ENCODE measurements at places on chromosomes 4 and X.

DNA sequence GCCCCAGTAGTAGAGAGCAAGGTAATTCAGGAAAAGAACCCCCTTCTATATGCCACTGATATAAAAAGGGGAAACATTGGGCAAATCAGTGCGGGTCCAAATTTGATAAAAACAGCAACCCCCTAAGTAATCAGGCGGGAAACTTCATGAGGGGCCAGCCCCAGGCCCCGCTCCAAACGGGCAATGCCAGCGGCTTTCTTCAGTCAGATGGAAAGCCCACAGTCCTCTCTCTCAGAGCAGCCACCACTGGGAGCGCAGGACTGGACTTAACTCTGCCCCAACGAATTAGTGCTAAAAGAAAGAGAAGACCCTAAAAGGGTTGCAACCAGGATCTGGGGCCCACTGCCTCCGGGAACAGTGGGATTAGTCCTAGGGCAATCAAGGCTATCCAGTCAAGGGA is 9.9 kb downstream of the MAGEA11 start:
- DNase-seq: no peak

DNA sequence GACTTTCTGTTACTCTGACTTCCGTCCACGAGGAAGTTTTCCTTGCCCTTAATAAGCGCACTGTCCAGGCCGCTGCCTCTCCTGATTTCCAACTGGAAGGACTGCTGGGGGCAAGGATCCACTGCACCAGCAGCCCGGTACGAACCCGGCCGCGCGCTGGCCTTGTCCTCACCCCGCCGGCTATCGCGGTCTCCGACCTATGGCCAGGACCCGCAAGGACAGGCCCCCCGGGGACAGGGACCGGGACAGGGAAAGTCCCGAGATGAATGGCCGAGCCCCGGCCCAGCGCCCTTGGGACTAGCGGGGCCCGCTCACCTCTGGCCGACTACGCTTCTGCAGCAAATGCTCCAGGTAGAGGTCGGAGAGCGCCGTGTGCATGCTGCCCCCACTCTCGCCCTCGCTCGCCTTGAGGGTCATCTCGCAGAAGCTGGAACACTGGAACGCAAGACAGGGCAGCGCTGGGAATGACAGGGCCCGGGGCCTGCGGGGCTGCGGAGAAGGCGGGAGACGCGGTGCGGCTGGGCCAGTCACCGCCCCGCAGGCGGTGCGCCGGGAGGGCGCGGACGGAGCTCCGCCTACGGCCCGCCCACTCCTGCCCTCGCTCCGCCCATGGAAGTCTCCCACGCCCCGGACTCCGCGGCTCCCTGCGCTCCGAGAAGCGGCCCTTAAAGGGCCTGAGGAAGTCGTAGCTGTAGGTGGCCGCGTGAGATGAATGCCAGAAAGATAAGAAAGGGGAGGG is at the start of gene MPP1:
Gene MPP1, minus strand, starts transcription at position 529 of the 739 bp plus-strand sequence. Its CDS starts 112 bp downstream, at position 417.
- peak; percentile 57 for DNase-seq

DNA sequence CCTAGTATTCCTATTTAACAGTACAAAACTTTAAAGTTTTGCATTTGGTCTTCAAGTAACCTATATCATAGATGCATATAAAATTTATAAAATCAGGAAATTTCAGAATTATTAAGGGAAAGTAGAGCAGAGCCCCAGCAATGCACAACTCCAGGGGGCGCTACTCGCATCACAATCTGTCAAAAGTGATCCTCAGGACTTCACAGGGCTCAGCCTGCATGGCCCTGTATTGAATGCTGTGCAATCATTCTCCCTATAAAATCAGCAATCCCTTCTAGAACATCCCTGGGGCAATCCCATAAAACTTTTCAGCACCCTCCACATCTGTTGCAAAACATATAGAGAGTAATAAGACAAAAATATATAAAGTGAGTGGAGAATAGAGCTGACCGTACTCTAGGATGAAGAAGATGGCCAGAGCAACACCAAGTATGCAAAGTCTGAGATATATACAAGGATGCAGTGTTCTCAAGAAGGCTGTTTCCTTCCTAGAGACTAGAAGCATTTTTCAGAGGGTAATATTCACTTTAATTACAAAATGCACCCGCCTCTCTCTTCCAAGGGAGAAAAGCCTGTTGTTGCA is 12.5 kb upstream of the PPARGC1A start:
- DNase-seq: no peak

- DNase-seq: no peak
Observed at GRCh38 chr4:183201331-183201730, 102.3 kb downstream of the WWC2 start.

- DNase-seq: no peak
Observed at GRCh38 chr4:38820329-38821061, 15.9 kb upstream of the TLR1 start.

DNA sequence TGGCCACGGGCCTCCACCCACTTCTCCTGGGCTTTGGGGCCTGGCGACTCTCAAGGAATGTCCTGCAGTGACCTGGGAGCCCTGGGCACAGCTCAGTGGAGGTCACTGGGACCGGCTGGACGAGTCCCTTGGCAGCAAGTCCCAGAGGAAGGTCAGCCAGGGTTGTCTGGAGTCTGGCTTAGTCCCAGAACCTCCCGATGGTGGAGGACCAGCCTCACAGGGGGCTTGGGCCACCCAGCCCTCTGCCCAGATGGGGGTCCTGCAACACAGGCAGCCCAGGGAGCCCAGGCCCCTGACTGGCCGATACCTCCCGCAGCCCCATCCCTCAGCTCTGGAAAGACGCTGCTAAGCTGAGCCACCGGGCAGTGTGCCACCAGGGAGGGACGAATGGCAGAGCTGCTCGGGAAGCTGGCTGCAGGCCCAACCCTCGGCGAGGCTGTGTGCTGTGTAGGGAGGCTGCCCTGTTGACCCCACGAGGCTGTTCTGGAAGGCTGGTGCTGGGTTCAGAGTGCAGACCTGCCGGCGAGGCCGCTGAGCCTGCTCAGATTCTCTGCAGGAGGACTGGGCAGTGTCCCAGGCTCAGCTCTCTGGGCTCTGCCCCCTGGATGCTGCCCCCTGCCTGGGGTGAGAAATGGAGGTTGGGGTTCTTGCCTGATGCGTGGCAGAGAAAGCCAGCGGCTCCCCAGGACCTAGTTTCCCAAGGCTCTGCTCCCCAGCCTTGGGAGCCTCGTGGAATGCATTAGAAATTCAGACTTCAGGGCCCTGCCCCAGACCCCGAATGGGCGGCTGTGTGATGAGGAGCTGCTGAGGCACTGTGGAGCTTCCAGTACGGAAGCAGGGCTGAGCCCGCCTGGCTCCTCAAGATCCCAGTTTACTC is 61.7 kb downstream of the ADRA2C start:
- DNase-seq: no peak

DNA sequence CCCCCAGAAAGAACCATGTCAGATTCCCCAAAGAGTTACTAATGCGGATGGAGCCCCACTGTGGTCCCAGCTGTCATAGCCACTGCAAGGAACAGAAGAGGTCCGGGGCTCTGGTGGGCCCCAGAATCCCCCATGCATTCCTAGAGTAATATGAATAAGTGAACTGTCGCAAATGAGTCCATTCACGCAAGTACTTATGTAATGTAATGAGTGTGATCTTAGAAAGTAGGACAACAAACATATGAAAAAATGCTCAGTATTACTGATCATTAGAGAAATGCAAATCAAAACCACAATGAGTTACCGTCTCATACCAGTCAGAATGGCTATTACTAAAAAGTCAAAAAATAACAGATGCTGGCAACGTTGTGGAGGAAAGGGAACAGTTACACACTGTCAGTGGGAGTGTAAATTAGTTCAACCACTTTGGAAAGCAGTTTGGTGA is 141.5 kb upstream of the RBPJ start:
- no peak for DNase-seq

DNA sequence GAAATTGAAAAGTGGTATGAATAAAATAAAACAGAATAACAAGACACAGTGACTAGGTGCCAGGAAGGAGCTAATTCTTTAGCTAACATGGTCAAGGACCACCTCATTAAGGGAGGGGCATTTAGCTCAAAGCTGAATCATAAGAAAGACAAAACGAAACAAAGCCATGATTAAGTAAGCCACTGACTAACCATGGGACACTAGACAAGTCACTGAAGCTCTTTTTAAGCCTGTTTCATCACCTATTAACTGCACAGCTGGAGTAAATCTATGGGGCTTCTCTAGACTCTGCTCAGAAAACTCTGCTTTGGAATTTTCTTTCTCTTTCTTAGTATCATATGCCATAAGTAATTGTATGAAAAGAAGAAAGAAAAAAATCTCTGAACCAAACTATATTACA is 49.8 kb upstream of the C1QTNF7 start:
- no peak for DNase-seq

DNA sequence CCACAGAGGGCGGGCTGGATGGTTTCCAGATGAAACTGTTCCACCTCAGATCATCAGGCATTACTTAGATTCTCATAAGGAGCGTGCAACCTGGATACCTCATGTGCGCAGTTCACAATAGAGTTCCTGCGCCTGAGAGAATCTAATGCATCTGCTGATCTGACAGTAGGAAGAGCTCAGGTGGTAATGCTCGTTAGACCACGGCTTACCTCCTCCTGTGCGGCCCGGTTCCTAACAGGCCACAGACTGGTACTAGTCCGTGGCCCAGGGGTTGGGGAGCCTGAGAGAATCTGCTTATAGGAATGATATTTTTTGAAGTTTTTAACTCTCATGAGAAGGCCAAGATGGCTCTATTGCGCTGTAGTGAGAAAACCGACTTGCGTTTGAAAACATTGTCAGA is 5.4 kb downstream of the NCAPG start:
- DNase-seq: no peak

DNA sequence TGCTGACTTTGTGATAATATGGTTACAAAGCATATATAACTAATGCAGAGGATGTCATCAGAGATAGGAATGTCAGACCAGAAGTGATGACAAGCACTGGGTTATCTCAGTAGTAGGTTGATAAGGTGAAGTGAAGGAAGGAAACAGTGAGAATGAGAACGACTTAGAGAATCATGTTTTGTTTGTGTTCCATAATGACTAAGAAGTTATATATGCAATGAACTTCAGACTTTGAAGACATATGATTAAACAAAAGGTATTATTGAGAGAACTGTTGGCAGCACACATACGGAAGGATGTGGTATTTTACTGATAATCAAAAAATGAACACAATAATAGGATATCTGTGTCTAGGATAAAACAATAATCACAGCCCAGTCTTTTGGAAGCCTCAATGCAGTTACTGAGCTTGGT is 18.3 kb upstream of the HHIP start:
- DNase-seq: no peak

- peak; percentile 9 for DNase-seq
Observed at GRCh38 chrX:39196192-39197102, 395.2 kb downstream of the MID1IP1 start.

DNA sequence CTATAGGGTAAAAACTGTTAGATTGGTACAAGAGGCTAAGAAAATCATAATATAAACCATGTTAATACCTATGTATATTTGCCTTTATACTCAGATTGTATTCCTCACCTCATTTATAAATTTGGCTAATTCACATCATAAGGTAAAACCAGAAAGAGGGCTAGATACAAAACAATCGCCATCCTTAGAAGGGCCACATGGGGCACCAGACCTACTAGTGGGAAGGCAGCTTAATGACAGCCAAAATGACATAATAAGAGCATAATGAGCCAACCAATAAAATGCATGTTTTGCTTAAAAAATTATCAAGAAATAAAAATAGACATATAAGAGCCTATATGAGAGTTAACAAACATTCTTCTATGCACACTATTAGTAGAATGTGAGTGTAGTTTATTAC is 107.3 kb upstream of the PRDX4 start:
- DNase-seq: no peak

GRCh38 chr4:38950159-38950558 is 82.0 kb downstream of the TMEM156 start:
- DNase-seq: no peak

GRCh38 chrX:136941396-136942337 is 61.1 kb upstream of the RBMX start:
- no peak for DNase-seq

- no peak for DNase-seq
Observed at GRCh38 chr4:138843616-138844015, 172.0 kb upstream of the NOCT start.

GRCh38 chrX:37578045-37578444 is 6.6 kb downstream of the LANCL3 start:
- no peak for DNase-seq

- no peak for DNase-seq
Observed at GRCh38 chr4:150944660-150945059, 70.4 kb downstream of the LRBA start.

DNA sequence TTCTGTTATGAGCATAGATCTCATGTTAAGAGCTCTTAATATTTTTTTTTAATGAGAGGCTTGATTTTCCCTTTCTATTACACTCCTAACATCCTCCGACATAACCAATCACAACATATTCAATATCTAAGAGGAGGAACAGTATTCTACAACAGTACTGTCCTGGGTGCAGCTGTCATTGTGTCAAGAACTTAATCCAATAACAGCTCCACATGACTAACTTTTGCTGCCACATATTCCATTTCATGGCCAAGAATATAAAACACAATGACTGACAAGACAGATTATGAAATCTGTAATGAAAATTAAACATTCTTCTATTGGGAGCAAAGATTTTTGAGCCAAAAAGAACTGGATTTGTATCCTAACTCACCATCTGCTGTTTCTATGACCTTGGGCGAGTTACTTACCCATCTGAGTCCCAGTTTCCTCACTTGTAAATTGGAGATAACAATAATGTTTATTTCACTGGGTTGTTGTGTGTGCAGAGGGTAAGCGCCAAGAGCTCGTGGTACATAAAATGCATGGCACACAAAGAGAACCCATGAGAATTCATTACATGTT is 405.6 kb downstream of the SPRY1 start:
- no peak for DNase-seq

DNA sequence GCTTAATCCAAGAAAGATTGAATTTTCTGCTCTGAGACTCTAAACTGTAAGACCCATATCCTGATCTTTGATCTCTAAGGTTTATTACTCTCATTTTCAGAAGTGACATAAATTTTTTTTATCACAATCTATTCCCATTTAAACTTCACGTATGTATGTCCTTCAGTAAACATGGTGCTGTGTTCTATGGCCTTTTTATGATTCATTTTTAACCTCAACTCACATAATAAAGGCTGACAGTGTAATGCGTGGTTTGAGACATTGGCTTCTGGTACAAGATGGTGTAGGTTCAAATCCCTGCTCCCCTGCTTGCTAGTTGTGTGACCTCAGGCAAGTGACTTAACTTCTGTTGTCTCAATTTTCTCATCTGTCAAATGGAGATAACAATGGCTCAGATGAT is 306.0 kb upstream of the AADAT start:
- DNase-seq: no peak
